ENCODE measurements at places on chromosomes 7 and 10.

DNA sequence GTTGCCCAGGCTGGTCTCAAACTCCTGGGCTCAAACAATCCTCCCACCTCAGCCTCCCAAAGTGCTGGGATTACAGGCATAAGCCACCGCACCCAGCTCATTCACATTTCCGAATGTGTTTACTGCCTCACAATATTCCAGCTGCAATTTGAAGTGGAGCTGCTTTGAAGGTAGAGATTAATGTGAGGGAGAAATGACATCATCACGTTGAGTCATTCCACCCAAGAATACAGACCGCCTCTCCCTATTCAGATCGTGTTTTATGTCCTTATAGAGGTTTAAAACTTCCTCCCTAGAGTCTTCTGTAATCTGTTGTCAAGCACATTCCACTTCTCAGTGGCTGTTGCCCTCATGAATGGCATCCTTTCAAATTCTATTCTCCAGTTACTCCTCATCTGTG is 100.4 kb upstream of the PDGFA start:
- peak; percentile 21 for DNase-seq

GRCh38 chr7:131649003-131649541 is 92.6 kb upstream of the PODXL start:
- no peak for DNase-seq

- no peak for DNase-seq
Observed at GRCh38 chr10:43250615-43251418, 16.0 kb downstream of the RASGEF1A start.

DNA sequence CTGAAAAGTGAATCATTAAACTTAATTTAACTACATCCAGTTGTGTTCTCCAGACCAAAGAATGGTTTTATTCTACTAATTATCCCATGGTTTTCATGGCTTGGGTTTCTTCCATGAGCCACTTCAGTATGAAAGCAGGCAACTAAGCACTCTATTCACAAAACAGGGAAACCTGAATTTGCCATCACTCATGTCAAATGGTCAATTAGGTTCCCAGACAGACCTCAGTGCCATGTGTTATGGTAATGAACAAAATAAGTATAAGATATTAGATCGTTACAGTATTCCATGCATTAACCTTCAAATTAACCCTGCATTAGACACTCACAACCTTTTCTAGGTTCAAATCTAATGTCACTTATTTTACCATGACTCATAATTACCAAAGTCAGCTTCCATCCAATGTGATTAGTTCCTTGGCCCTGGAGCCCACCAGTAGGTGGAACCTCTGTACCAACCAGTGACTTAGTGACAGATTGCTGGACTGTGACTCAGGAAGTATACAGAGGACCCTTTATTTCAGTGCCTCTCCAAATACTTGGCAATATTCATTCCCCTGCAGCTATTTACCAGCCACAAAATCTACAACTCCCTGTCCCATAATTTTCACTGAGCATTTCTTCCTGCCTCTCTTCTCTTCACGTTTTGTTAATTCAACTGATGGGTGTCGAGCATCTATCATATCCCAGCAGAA is 1270.2 kb upstream of the SORCS1 start:
- no peak for DNase-seq

GRCh38 chr7:40944981-40945585 is 757.8 kb downstream of the INHBA start:
- DNase-seq, result no peak

- DNase-seq, result peak; percentile 85
Observed at GRCh38 chr10:132571650-132572544, 34.3 kb downstream of the INPP5A start.

DNA sequence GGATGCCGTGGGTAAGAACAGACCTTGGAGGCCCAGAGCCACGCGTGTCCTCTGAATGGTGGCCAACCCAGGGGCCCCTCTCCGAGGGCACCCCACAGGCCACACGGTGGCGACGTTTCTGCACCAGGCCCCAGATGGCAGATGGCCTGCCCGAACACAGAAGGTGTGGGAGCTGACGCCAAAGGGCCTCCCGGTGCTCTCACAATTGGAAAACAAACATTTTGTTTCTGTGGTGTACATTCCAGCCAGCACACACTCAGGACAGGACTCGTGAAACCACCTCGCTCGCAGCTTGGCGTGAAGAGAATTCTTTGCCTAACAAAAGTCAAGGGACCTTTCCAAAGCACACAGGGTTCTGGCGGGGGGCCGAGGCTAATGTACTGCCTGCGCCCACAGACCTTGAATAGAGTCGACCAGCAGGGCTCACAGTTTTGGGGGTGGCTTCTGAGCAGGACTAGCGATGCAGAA is 112.1 kb downstream of the FAM53B start:
- no peak for DNase-seq

- DNase-seq, result no peak
Observed at GRCh38 chr7:121271916-121272315, 56.9 kb upstream of the WNT16 start.

- no peak for DNase-seq
Observed at GRCh38 chr7:21300692-21301091, 127.2 kb upstream of the SP4 start.

- DNase-seq, result peak; percentile 89
Observed at GRCh38 chr10:91589015-91589657, 43.7 kb downstream of the PPP1R3C start.

DNA sequence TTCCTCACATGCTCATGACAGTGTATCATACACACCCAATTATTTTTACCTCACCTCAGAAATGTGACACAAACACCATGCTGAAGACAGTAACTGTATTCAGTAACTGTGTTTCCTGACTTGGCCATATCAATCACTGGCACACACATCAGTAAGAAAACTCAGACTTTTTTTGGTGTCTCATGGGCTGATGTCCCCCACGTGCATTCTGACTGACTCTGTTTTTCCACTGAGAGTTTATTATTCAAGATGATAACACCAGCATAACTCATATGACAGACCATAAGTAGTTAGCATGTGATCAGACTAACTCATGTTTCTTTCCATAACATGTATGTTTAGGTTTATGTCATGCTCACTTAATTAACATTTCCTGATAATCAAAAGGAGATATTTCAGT is 124.8 kb downstream of the CD36 start:
- DNase-seq, result no peak

- DNase-seq, result no peak
Observed at GRCh38 chr10:70563230-70563629, 39.3 kb downstream of the PRF1 start.

Data from fibroblast of skin of scalp (primary cell).